ENCODE measurements at places on chromosomes 11 and 22.

GRCh38 chr11:73469401-73469800 lies 93.2 kb downstream of the RELT start:
- H3K27me3 ChIP-seq, result no peaks in the 10 kb centered on the region
- no peaks in the 10 kb centered on the region for H3K4me1 ChIP-seq
- H3K4me3 ChIP-seq, result no peak overlapping the region
- no peaks in the 10 kb centered on the region for H3K36me3 ChIP-seq
- no peak overlapping the region for H3K27ac ChIP-seq
- no peak for DNase-seq

- no peak for DNase-seq
- H3K4me3 ChIP-seq, result no peak overlapping the region
- H3K27me3 ChIP-seq, result no peaks in the 10 kb centered on the region
- H3K27ac ChIP-seq, result no peak overlapping the region
Observed at GRCh38 chr11:129141748-129142523, 50.2 kb downstream of the ARHGAP32 start.

DNA sequence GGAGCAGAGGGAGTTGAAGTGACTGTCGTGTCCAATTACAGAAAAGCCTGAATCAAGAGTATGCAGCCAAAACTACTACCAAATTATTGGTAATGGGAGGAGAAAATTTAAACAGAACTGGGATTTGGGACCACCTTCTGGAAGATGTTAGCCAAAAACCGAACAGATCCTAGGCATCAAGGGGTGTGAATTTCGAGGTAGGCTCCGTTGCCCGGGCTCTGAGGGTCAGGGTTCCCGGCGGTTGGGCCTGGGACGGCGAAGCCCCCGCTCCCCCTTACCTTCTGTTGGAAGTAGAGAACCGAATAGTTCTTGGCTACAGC lies 313 bp downstream of the PRCP start:
- H3K4me1 ChIP-seq, result peaks cover 57% of the 10 kb centered on the region
- H3K36me3 ChIP-seq, result peaks cover 3% of the 10 kb centered on the region
- peak overlapping the region; percentile 95 for H3K27ac ChIP-seq
- peak overlapping the region; percentile 95 for H3K4me3 ChIP-seq
- H3K27me3 ChIP-seq, result no peaks in the 10 kb centered on the region

- H3K4me3 ChIP-seq, result no peak overlapping the region
- no peak for DNase-seq
- peaks cover 14% of the 10 kb centered on the region for H3K27me3 ChIP-seq
- no peak overlapping the region for H3K27ac ChIP-seq
Observed at GRCh38 chr11:35539781-35540281, 14.4 kb upstream of the PAMR1 start.

DNA sequence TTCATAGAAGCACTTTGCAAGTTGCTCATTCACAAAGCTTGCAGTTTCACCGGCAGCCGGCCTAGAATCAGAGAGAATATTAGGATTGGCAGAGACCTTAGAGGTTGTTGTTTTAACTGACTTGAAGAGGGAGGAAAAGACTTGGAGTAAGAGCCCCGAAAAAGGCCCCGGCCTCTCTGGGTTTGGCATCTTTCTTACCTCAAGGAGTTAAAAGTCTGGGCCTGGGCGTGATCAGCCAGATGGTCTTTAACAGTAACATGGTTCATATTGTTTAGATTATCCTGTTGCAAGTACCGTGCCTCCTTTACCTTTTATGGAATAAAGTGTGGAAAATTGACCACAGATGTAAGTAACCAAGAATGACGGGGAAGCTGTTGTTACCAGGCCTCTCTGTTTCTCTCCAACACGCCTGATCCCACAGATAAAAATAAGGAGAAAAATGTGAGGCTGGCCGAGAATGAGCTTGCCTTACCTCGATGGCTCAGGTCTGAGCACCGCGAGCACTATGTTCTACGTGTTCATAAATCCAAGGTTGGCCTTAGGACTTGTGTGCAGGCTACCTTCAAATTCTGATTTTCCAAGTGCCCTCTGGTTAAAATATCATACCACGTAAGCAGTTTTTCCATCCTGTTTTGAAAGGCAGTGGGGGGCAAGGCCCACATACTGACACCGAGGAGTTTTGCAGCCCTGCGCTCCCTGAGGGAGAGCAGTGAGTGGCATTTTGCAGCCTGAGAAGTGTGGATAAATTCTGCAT lies 56.4 kb downstream of the PARVA start:
- no peaks in the 10 kb centered on the region for H3K27me3 ChIP-seq
- H3K27ac ChIP-seq, result no peak overlapping the region
- no peaks in the 10 kb centered on the region for H3K36me3 ChIP-seq
- DNase-seq, result no peak
- H3K4me1 ChIP-seq, result no peaks in the 10 kb centered on the region
- no peak overlapping the region for H3K4me3 ChIP-seq

- no peaks in the 10 kb centered on the region for H3K27me3 ChIP-seq
- H3K4me1 ChIP-seq, result no peaks in the 10 kb centered on the region
- H3K27ac ChIP-seq, result no peak overlapping the region
- H3K4me3 ChIP-seq, result no peak overlapping the region
- DNase-seq, result no peak
Observed at GRCh38 chr11:11975201-11976092, 33.0 kb downstream of the DKK3 start.

DNA sequence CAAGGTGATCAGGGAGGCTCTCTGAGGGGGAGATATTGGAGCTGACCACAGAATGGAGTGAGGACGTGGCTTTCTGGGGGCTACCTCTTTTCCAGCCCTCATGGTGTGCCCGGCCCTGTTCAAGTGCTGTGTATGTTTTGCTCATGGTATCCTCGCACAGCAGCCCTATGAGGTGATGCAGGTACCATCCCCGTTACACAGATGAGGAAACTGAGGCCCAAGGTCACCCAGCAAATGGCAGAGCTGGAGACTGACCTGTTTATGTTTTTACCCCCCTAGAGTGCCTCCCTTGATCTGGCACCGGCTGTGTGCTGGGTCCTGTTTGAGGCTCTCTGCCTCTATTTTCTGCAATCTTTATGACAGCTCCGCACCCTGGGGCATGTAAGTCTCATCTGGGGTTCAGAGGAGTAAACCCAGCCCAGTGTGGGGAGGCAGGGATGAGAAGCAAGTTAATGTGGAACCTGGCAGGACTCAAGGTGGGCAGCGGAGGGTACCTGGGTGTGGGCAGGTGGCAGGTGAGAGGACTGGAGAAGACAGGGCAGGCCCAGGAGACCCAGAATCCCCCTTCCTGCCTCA lies 20.8 kb downstream of the SGSM1 start:
- H3K27ac ChIP-seq, result no peak overlapping the region
- H3K4me3 ChIP-seq, result no peak overlapping the region
- H3K27me3 ChIP-seq, result no peaks in the 10 kb centered on the region
